Activated CD4-positive, alpha-beta T cell treated with anti-CD3 and anti-CD28 coated beads for 24 hours (primary cell): ENCODE measurements at places on chromosomes 4 and X.

- DNase-seq = no peak
Measured at GRCh38 chrX:31279359-31279758, 207.5 kb upstream of the FTHL17 start.

- DNase-seq = no peak
Measured at GRCh38 chr4:155745984-155746383, 12.8 kb upstream of the GUCY1B1 start.

- DNase-seq = no peak
Measured at GRCh38 chr4:78517050-78517652, 34.4 kb upstream of the ANXA3 start.

- DNase-seq = no peak
Measured at GRCh38 chr4:153788051-153788412, 851 bp downstream of the SFRP2 start.

GRCh38 chr4:159765382-159765781 is 662.5 kb downstream of the RAPGEF2 start:
- no peak for DNase-seq

DNA sequence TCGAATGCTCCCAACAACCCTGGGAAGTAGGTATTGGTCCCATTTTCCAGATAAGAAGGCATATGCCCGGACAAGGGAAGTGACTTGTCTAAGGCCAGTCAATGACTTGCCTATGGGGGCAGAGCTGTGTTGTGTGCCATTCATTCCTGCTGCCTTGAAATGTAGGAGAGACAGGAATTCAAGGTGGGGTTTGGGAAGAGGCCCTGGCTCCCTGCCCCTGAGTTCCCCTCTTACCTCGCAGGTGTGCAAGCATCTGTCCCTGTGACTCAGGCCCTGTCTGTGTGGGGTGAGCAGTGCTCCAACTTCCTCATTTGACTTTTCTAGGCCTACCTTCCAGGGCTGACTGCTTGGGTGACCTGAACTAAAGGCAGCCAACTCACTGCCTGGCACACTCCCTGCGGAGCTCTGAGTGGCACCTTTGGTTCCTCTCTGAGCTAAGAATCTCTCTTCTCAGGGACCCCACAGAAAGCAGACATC is 5.1 kb downstream of the EFNB1 start:
- DNase-seq = no peak

- DNase-seq = no peak
Measured at GRCh38 chr4:2827071-2827873, 16.4 kb upstream of the ADD1 start.

GRCh38 chr4:120554086-120554485 is 368.4 kb downstream of the PRDM5 start:
- DNase-seq = no peak
